ENCODE measurements at places on chromosomes 1 and 21. TPM values are rescaled to one million over a fixed set of nuclear protein-coding genes. Genes with fewer than 3 reads are reported as not detected.
A peak's percentile ranks its signal among the peaks of the same experiment; 100 is the strongest.

The ST6GALNAC3 gene
- total RNA-seq = not detected

- H3K27me3 ChIP-seq = peaks cover 33% of the 10 kb centered on the region
- H3K4me3 ChIP-seq = no peak overlapping the region
- H3K36me3 ChIP-seq = no peaks in the 10 kb centered on the region
- no peaks in the 10 kb centered on the region for H3K4me1 ChIP-seq
- no peak overlapping the region for H3K27ac ChIP-seq
Measured at GRCh38 chr1:209876078-209876800, 48.5 kb downstream of the UTP25 start.

The NFASC gene
- total RNA-seq = 0.21 TPM

DNA sequence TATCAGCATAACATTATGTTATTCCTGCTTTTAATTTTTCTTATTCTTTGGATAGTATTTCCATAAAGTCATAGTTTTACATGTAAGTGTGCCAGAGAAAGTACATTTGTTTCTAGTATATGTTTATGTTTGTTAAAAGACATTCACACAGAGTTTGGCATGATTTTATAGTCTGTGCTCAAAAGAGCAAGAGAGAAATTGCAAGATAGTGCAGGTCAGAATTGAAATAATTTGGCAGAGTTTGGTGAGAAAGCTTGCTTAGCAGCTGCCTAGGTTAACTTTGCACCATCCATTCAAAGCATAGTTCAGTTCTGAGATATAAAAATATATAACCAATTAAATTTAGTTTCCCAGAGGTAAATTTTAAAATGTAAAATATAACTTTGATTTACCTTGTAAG, 17.0 kb downstream of the NEK7 start:
- H3K36me3 ChIP-seq = peaks cover 11% of the 10 kb centered on the region
- H3K4me3 ChIP-seq = peak overlapping the region; percentile 70
- H3K27ac ChIP-seq = peak overlapping the region; percentile 6

DNA sequence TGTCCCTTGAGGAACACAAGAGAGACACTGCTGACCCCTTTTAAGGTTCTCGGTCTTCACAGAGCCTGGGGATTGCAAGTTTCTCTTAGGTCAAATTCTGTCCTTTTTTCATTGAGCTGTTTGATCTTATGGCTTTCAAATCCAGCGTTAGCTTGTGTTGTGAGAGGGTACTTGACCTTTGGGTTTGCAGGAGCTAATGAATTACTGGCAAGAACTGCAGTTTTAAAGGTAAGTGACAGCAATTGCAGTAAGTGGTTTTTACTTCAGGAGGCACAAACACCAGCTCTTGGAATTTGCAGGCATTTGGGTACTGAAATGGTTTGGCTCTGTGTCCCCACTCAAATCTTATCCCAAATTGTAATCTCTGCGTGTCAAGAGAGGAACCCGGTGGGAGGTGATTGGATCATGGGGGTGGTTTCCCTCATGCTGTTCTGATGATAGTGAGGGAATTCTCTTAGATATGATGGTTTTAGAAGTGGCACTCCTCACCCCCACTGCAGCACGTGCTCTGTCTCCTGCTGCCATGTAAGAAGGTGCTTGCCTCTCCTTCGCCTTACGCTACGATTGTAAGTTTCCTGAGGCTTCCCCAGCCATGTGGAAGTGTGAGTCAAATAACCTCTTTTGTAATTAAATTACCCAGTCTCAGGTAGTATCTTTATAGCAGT, 134.5 kb upstream of the LYPLAL1 start:
- H3K36me3 ChIP-seq = no peaks in the 10 kb centered on the region
- no peaks in the 10 kb centered on the region for H3K27me3 ChIP-seq
- H3K4me3 ChIP-seq = no peak overlapping the region
- H3K27ac ChIP-seq = no peak overlapping the region
- no peaks in the 10 kb centered on the region for H3K4me1 ChIP-seq

DNA sequence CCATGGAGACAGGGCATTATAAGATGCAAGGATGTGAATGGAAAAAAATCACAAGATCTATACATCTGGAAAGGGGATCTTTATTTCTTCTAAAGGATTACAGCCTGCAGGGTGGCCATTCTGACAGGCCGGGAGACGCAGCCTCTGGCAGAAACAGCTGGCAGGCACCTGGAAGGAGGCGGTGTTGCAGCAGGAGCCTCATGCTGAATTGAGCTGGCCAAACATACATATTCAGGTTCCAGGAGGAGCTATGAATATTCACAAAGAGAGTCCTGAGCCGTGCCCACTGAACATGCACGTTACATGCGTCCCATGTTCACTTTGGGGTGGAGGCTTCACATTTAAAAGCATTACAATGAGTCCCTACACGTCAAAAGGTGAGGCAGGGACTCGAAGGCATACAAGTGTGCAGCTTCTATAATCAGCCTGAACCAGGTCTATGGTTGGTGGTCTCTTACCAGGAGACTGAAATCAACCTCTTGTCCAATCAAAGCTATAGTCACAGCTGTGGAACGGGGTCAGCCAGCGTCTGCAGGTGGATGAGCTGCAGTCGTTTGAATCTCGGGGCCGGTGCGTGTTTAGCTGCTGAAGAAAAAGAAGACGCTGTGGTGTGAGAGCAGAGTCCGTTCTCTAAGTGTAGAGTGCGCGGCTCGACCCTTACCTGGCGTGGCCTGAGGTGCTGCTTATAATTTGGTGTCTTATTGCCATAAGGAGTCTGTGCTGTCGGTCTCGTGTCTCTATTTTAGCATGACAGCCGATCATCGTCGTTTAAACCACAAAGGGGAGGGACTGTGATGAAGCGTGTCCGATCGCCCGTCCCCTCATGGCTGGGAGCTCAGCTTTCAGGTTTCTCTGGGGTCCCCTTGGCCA, 183.0 kb downstream of the ETS2 start:
- H3K36me3 ChIP-seq = peaks cover 1% of the 10 kb centered on the region
- no peak overlapping the region for H3K4me3 ChIP-seq
- no peak overlapping the region for H3K27ac ChIP-seq
- peaks cover 2% of the 10 kb centered on the region for H3K27me3 ChIP-seq
- H3K4me1 ChIP-seq = peaks cover 34% of the 10 kb centered on the region

The CA6 gene
- 1.3 TPM for total RNA-seq

The KCNQ4 gene
- 1.5 TPM for total RNA-seq

GRCh38 chr21:26280775-26281174, 110.2 kb upstream of the APP start:
- H3K27ac ChIP-seq = no peak overlapping the region
- H3K27me3 ChIP-seq = no peaks in the 10 kb centered on the region
- H3K4me1 ChIP-seq = no peaks in the 10 kb centered on the region
- H3K36me3 ChIP-seq = no peaks in the 10 kb centered on the region
- H3K4me3 ChIP-seq = no peak overlapping the region
